Purkinje cell (primary cell): ENCODE measurements at places on chromosomes 3 and 15. TPM values are rescaled to one million over a fixed set of nuclear protein-coding genes. Genes with fewer than 3 reads are reported as not detected.

The DGKG gene
- polyA plus RNA-seq = 66.0 and 73.5 TPM in 2 replicates

The GOLGA6A gene
- not detected in 2 replicates for polyA plus RNA-seq

The MYL3 gene
- 0.27 TPM in 1 of 2 replicates, not detected in the other for polyA plus RNA-seq

The LRRIQ4 gene
- polyA plus RNA-seq = not detected in 2 replicates

The ZDHHC23 gene
- polyA plus RNA-seq = 14.7 and 21.2 TPM in 2 replicates

The TMCC1 gene
- polyA plus RNA-seq = 20.1 and 34.6 TPM in 2 replicates

The MASP1 gene
- 1.0 and 2.8 TPM in 2 replicates for polyA plus RNA-seq
